Ecto neural progenitor cell (in vitro differentiated cells): ENCODE measurements at places on chromosomes 6 and 20.

DNA sequence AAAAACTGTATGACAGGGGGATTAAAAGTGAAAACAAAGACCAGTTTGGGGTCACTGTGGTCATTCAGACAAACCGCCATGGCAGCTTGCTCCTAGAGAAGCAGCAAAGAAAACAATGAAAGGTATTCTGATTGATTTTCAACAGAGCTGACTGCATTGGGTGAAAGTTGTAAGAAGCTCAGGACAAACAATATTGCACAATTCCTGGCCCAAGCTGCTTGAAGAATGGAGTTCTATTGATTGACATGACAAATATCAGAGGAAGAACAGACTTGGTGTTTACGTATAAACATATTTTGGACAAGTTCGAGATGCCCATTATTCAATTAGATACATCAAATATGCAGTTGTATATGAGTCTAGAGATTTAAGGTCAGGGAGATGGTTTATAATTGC is 62.0 kb downstream of the TRIM38 start:
- no peak for DNase-seq

- no peak for DNase-seq
Measured at GRCh38 chr20:56636716-56637115, 7.6 kb downstream of the TFAP2C start.

DNA sequence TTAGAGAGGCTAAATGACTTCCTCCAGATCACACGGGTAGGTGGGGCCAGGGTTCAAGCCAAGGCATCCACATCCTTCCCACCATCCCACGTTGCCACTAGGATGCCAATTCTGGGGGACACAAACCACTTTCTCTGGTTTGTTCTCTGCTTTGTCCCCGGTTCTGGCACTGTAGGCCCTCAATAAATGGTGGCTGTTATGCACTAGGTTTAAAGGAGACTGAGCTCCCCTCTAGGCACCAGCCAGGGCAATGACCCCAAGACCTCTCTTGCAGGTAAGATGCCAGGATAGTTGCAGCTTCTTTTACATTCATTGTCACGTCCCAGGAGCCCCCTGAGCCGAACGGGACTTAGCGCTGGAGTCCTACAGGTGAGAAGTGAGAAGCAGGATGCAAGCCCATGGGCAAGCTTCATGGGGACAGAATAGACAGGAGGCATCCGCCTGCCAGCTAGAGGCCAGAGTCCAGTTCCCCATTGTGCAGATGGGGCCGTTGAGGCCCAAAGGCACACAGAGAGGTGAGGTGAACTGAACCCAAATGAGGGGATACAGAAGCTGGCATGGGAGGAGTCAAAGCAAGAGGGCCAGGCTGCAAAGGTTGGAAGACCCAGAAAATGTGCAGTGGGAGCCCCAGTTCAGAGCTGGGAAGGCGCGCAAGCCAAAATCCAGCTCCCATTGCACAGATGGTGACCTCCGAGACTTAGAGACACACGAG is 677 bp downstream of the PXMP4 start:
- DNase-seq, result no peak

DNA sequence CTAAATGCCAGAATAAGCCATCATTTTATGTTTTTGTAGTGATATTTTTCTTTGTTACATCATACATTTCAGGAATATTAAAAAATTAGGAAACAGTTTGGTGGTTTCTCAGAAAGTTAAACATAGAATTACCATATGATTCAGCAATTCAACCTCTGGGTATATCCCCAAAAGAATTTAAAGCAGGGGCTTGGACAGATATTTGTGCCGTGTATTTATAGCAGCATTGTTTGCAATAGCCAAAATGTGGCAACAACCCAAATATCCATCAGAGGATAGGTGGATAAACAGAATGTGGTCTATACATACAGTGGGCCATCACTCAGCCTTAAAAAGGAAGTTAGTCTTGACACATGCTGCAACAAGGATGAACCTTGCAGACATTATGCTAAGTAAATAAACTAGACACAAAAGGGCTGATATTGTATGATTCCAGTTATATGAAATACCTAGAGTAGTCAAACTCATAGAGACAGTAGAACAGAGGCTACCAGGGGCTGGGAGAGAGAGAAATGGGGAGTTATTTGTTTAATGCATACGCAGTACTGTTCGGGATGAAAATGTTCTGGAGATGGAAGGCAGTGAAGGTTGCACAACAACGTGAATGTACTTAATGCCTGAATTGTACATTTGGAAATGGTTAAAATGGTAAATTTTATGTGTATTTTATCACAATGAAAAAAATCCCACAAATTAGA is 18.9 kb upstream of the TRAF3IP2 start:
- no peak for DNase-seq

DNA sequence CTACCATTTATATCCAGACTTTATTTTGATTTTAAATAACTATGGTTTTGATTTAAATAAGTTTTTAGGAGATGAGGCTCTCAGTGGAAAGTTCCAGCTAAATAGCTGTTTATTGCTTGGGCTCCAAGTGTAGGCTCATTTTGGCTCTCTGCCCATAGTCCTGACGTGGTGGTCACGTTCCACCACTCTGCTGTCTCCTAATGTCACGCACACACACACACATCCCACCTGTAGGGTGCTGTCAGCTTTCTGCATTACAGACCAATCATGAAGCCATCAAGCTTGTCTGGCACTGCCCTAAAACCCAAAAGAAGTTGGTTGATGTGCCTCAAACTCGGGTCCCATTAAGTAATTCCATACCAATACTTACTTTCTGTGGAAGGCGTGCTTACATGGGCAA is 45.4 kb downstream of the PANK2 start:
- DNase-seq, result no peak

- DNase-seq, result peak; percentile 60
Measured at GRCh38 chr6:37103169-37104039, 66.5 kb upstream of the PIM1 start.

GRCh38 chr6:125123468-125124048 is 30.0 kb upstream of the TPD52L1 start:
- no peak for DNase-seq

DNA sequence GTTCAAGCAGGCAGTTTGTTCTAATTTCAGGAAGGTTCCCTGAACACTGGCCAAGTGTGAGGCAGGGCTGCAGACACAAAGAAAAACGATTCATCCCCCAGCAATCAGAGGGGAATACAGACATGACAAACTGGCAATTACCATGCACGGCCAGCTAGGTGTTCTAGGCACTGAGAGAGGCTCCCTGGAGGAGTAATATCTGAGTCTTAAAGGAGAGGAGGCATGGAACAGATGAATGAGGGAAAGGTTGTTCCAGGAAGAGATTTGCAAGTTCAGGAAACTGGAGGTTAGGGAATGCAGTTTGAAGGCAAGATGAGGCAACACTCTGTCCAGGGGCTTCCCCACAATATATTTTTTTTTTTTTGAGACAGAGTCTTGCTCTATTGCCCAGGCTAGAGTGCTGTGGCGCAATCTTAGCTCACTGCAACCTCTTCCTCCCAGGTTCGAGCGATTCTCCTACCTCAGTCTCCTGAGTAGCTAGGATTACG is 11.1 kb downstream of the RRAGD start:
- no peak for DNase-seq

DNA sequence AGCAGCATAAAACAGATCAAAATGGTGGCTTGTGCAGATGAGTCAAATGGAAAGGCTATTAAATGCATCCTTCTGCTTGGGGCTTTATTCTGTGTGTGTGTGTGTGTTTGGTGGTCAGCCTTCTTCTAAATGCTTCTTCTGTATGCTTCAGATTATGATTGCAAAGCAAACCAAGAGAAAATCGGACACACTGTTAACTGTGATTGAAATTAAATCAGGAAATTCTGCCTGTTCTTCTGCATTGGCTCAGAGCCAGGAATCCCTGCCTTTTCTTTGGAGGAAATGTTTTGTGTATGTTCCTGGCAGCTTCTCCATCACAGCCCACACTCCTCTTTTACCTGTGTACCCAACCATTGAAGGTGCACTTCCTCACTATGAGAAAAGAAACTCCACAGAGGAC is 22.3 kb upstream of the PDE10A start:
- no peak for DNase-seq

DNA sequence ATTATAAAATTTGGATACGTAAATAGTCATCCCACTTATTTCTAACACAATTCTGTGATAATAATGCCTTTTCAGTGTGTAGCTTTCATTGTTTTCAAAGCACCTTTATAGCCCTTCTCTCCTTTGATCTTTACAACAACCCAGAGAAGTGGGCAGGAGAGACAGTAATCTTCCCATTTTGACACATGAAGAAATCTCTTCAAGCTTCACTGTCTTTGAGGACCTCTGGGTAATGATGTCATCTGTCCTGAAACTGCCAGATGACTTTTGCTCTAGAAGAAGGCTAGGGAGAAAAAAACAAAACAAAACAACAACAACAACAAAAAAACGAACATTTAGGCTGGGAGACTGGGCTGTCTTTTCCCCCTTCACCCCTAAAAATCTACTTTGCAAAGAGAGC is 203.0 kb downstream of the KCNQ5 start:
- DNase-seq, result no peak

- DNase-seq, result peak; percentile 6
Measured at GRCh38 chr6:150134280-150134920, 8.4 kb upstream of the PPP1R14C start.

DNA sequence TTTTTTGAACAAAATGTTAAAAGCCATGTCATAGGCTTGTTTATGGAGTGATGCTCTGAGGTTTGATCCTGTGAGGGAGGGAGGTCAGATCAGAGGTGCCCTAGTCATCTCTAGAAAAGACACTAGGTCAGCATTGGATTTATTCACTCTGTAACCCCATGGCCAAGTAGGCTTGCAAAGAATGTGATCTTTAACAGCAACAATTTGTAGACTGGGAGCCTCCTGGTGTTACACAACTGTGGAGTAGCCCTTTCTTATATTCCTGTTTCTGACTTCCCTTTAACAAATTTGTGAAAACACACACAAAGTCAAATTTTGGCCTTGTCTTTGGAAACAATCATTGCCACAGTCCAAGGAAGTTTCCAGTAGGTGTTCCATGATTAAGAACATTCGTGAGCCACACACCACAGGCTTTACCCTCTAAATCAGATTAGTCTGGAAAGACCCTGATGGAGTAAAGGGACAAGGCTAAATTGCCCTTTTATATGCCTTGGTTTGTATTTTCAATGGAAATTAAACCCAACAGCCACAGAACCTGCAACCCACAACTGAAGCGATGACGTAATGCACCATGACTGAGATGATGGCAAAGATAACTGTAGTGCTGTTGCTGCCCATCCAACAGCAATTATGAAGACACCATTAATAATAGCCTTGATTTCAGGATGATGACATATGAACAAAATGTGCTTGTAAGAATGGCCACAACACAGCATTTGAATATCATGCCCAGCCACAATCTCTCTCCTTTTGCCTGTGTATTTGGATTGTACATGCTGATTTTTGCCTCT is 22.1 kb downstream of the SCP2D1 start:
- no peak for DNase-seq

DNA sequence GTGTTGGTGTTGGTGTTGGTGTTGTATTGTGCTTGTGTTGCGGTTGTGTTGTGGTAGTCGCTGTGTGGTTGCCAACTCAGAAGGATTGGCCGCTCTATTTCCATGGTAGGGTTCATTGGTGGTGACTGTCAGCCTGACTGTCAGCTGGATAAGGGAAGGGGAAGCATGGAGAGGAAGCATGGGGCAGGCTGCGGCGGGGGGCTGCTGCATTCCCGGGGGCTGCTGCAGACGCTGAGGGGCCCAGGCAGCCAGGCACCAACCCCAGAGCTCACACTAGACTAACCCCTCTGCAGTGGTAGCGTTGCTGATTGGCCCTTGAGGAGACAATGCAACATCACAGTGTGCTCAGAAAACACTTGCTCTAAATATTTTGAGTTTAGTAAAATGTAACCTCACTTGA is 199.2 kb downstream of the SMOC2 start:
- DNase-seq, result no peak

- no peak for DNase-seq
Measured at GRCh38 chr6:39114388-39114703, 640 bp downstream of the SAYSD1 start.

DNA sequence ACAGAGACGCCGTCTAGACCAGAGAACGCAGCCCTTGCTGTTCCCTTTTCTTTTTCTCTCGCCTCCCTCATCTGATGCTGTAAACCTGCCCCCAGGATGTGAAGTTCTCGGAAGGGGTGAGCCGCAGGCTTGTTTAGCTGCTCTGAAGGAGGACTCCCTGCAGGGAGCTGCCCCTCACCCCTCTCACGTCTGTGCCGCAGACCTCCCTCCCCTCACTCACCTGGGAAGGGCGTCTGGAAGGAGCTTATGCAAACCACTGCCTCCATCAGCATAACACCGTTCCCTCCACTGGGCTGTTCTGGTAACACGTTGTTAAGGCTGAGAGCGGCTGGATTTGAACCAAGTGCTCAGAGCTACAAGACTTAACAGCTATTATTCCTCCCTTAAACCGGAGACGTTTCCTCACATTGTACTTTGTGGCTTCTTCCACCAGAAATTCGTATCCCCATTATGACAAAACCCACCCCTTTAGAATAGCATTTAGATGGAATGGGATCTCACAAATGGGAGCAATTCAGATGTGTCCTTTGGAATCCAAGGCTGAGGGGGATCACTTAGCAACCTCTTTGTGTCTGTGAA is 99.8 kb downstream of the SMOC2 start:
- DNase-seq, result no peak

DNA sequence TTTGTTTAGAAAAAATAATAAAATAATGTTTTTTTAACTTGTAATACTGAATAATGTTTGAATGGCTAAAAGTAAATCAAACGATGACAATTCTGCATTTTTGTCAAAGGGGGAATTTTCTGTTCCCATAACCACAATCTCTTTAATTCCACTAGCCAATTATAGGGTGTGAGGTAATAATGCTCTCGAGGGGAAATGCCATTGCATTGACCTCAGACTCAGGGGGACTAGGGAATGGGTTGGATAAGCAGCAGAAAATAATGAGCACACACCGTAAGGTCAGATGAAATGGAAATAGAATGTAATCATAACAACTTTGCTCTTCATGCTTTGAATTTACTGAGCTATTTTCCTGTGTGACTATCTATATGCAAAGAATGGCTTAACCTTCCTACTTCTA is 584.7 kb downstream of the RFPL4B start:
- no peak for DNase-seq

GRCh38 chr6:55516736-55517135 is 62.3 kb downstream of the HMGCLL1 start:
- DNase-seq, result no peak

GRCh38 chr6:148700741-148701311 is 46.0 kb upstream of the UST start:
- DNase-seq, result no peak
